Activated CD8-positive, alpha-beta memory T cell treated with anti-CD3 and anti-CD28 coated beads, Interleukin-2, amount 50 U/mL, for 4 hours (primary cell): ENCODE measurements at places on chromosomes 2 and 18.

GRCh38 chr2:11750917-11751316, 4.5 kb downstream of the LPIN1 start:
- DNase-seq = no peak

GRCh38 chr2:235511187-235511661, 17.4 kb downstream of the AGAP1 start:
- no peak for DNase-seq

- DNase-seq = no peak
Measured at GRCh38 chr2:102736110-102736409, 25.8 kb upstream of the TMEM182 start.

DNA sequence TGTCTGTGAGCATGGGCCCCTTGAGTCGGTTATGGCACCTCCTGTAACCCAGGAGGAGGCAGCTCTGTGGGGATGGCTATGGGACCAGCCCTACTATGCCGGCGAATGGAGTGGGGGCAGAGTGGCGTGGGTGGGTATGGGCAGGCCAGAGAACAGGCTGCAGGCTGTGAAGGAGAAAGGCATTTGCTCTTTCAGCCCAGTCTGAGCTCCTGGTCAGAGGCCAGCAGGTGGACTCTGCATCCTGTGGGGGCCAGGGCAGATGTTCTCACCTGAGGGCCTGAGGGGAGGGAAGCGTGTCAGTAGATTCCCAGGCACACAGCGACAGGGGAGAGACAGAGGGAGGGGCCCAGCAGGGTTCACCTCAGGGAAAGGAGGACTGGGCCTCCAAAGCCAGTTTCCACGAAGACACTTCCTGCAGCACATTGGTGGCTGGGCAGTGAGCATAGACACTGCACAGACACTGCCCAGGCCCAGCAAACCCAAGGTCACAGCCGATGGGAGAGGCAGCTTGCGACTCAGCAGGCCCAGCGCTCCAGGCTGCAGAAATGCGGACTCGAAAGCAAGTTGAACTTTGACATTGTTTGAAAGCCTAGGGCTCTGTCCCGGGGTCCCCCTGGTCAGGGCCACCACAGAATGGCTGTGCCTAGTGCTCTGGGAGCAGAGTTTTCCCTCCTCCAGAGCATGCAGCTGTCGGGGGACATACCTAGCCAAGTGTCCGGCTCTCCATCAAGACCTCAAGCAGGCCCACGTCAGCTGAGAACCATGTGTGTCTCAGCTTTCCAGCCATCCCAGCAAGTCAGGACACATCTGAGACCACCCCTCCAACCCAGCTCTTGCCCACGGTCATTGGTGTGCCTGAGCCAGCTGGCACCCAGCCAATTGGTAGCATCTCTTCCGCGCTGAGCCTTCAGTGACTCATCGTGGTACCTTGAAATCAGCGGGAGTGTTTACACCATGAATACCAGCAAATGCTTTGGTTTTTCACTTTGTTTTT, 53.8 kb downstream of the TGOLN2 start:
- no peak for DNase-seq

DNA sequence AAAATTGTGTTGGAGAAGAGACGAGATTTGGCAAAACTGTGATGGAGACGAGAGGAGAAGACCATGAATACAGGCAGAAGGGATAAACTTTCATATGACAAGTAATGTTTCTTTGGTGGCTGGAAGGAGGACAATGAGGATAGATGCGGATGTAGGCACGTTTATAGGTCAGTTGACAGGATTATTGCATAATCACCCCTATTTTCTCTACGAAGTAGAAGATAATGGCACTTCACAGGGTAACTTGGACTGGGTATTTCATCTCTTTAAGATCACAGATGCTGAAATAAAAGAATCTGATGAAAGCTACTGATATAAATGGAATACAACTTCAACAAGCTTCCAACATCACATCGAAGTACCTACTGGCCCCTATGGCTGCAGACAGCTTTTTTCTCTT, 81.0 kb downstream of the PLEKHM3 start:
- no peak for DNase-seq

DNA sequence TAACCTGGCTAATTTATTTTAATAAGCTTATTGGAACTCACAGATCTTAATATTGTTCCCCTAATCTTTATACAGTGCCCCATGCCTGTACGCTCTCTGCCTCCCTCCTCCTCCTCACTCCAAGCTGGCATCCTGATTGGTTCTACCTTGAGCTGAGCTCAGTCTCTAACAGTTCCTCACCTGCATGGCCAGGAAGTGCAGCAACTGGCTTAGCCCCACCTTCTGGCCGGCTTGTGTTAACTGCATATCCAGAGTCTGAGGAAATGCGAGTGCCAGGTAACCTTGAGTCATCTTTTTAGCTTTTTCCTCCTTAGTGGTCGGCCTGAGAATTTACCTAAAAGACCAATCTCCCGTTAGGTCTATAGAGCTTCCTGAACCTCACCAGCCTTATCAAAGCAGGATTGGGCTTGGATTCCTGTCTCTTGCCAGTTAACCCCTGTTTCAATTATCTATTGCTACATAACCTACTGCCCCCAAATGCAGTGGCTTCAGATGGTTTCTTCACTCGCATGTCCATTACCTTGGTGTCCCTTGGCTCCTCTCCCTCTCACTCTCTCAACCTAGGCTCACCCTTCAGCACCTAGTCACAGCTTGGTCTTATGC, 89.5 kb upstream of the STK39 start:
- peak; percentile 49 for DNase-seq

- DNase-seq = no peak
Measured at GRCh38 chr18:31684279-31685096, at the start of gene B4GALT6. TSS of gene B4GALT6 (minus strand) at chr18:31684581. CDS start at chr18:31684426, 155 bp downstream.

DNA sequence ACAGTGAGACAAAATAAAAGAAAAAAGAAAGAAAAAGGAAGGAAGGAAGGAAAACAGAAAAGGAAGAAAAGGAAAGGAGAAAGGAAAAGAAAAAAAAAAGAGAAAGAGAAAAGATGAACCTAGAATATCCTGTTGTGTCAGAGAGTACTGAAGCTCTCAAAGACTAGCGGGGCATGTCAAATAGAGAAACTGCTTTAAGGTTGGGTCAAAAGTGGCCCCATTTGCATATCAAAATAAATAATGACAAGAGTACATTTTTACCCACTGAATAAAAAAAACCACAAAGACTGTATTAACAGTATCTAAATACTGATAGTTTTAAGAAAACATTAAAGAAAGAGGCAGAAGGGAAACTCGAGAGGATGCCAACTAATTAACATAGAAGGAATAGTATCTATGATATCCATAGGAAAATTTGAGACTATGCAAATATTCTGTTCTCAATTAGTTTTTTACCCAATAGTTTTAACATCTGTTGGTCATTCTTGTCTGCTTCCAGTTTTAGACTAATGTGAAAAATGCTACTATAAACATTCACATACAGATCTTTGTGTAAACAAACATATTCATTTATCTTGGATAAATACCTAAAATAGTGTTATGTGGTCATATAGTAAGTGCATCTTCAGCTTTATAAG, 53.2 kb downstream of the SFXN5 start:
- no peak for DNase-seq

DNA sequence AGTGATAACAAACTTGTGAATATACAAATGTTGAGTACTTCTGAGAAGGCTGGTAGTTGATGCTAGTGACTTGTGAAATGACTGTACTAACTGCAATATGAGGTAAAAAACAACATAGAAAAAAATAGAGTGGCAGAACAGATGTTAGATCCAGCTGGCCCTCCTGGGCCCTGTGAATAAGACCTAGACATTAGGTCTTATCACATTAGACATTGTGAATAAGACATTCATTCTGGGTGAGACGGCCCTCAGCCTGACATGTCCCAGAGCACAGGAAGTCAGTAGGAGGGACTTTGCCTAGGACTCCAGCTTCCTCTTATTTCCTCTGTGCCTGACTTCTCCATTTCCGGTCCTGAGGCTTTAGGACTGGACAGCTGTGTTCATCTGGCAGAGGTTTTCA, 22.9 kb downstream of the DOK1 start:
- DNase-seq = no peak

- DNase-seq = no peak
Measured at GRCh38 chr2:7773362-7774360, 856.4 kb downstream of the RNF144A start.

- no peak for DNase-seq
Measured at GRCh38 chr2:230879891-230880290, 15.1 kb downstream of the ITM2C start.

- no peak for DNase-seq
Measured at GRCh38 chr2:43050866-43051265, 175.5 kb downstream of the ZFP36L2 start.

GRCh38 chr2:54212456-54212855, 43.6 kb downstream of the TSPYL6 start:
- no peak for DNase-seq

DNA sequence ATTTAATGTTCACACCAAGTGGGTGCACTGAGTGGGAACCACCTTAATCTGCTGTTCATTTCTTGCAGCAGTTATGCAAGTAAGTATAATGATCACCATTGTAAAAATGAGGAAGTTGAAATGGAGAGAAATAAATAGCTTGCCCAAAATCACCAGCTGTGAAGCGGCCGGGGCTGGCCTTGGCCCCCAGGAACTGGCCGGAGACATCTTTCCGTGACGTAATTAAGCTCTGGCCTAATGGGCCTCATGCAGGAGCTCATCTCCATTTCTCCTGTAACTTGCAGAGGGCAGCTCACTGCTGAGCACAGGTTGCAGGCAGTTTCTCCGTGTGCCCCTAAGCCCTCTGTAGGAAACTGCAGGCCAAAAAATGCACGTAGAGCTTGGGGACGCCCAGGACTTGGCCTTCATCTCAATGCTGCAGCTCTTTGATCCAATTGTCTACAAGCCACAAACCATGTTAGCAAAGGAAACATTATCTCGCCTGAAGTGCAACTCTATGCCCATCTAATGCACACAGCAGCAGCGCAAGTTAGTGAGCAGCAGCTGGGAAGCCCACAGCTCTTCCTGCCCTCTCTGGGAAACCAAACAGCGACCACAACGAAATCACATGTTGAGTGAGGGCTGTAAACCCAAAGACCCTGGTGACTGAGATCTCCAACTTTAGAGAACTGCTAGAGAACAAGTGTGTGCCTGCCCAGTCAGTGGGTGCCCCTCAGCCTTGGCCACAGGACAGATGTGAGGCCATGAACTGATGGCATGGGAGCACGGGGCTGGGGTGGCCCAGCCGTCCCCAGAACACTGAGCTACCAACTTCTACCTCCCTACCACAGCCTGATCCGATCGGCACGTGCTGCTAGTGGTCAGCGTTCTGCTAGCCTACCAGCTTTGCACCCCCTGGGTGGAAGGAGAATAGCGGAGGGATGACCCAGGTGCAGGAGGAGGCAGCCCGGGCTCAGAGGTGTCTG, 28.8 kb downstream of the APCDD1 start:
- no peak for DNase-seq

DNA sequence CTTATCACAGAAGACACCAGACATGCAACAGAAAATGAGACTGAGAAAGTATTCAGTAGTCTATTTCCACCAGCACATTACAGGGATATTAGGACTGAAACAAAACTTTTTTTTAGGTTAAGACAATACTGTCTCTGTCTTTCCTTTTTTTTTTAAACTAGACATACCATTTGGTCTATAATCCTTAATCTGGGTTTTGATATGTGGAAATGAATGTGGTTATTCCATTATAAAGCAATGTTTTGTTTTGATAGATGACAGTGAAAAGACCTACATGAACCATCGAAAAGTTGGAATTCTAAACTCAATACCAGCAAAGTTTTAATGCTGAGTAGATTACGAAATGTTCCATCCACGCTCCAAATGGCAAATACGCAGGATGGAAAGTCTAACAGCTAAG, 123.4 kb downstream of the TCF4 start:
- no peak for DNase-seq

- DNase-seq = no peak
Measured at GRCh38 chr2:83956991-83957390, 502.1 kb downstream of the SUCLG1 start.

DNA sequence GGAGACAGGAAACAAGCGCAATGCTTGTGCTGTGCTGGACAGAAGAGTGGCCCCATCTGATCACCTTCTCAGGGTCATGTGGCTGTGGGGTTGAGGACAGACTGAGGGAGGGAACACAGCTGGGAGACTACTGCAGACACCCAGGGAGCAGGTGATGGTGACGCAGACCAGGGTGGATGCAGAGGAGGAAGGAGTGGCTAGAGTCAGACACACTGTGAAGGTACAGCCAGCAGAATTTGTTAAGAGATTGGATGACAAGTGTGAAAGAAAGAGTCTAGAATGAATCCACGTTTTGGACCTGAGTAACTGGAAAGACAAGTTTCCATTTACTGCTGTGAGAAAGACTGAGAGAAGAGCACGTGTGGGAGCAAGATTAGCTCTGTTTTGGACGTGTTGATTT, 15.9 kb upstream of the POMC start:
- no peak for DNase-seq

- DNase-seq = no peak
Measured at GRCh38 chr18:39753178-39753577, 2187.6 kb upstream of the CELF4 start.

GRCh38 chr2:39492716-39493115, 55.6 kb upstream of the MAP4K3 start:
- DNase-seq = no peak

GRCh38 chr2:25380023-25380422, 38.3 kb upstream of the DNMT3A start:
- no peak for DNase-seq
